ENCODE measurements at places on chromosomes 11 and 22. TPM values are rescaled to one million over a fixed set of nuclear protein-coding genes. Genes with fewer than 3 reads are reported as not detected.

The RTN4R gene
- 0.43 TPM for total RNA-seq

DNA sequence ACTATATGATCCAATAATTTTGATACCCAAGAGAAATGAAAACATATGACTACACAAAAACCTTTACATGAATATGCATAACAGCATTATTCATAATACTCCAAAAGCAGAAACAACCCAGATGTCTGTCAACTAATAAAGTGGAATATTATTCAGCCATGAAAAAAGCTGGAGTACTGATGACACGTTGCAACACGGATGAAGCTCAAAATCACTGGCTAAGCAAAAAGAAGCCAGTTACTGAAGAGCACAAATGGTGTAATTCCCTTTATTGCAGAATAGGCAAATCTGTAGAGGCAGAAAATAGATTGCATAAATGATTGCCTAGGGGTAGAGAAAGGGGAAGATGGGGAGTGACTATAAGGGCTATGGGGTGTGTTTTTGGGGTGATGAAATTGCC lies 117.6 kb upstream of the FGF3 start:
- no peak for DNase-seq

GRCh38 chr11:95101935-95102334 lies 12.3 kb downstream of the ENDOD1 start:
- no peak for DNase-seq

The SYCE3 gene
- total RNA-seq: not detected

DNA sequence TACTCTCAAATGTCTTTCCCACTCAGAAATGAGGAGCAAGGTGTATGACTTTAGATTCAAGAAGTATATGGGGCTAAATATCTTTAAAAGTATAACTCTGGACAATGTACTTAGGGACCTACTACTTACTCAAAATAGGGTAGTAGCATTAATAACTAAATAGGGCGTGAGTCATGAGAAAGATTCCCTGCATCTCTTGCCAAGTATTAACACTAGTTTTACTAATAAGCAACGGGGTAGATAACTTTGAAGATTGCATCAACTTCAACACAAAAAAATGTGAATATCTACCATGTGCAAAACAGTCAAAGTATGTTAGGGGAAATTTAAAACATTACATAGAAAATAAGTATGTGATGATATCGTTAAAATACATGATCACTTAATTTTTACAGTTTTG lies 99.6 kb downstream of the PGR start:
- DNase-seq: no peak

The MUC5AC gene
- total RNA-seq: 0.11 TPM

DNA sequence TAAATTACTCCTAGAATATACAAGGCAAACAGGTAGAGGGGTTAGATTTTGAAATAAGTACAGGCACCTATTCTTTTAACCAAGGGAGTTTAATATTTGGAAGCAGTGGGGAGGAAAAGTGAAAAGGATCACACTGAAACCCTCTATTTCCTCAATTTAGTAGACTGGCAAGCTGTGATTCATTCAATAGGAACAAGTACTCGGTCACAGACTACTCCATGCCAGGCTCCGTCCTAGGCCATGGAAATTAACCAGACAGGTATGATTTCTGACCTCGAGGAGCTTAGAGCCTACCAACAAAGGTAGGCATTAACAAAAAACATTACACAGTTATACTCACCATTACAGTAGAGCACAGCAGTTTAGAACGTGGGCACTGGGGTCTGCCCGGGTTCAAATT lies 40.9 kb downstream of the SIK3 start:
- no peak for DNase-seq

- DNase-seq: peak; percentile 24
Observed at GRCh38 chr22:23556026-23556620, 24.0 kb downstream of the IGLL1 start.

GRCh38 chr11:36426226-36426848 lies 83.7 kb downstream of the TRAF6 start:
- DNase-seq: no peak

- no peak for DNase-seq
Observed at GRCh38 chr11:71349627-71350026, 97.2 kb upstream of the SHANK2 start.

DNA sequence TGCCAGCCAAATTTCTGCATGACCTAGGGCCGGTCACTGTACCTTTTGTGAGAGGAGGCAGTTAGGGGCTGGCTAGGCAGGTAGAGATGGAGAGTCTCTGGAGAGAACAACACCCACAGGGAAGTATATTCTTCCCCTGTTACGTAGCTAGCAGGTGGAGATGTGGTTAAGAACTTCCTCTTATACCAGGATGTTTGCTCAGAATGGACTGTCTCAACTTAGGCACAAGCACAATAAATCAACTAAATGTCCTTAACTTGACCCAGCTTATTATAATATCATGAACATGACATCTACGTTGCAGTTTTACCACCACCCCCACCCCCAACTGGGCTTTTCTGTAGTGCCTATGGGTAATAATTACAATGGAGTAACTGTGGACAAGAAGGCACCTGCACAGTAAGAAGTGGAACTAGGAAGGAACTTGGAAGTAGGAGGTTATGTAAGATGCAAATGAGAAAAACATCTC lies 60.7 kb upstream of the MPEG1 start:
- DNase-seq: no peak

DNA sequence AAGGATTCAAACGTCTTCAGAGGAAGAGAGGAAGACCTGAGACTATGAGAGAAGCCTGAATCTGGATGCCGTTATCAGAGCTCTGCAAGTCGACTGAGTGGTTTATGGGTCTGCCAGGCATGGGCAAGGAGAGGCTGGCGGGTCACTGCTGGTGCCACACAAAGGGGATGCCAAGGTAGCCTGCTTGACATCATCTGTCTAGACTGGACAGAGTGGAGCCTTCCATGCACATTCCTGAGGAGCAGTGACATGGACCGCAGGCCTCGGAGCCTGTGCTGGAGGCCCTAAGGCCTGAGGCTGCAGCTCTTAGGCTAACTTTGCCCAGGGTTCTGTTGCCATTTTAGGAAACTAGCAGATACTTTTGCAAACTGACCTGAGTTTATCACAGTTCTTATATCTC lies 127.4 kb downstream of the WT1 start:
- DNase-seq: no peak

All from ascending aorta (tissue), 2 donors.